ENCODE measurements at places on chromosomes 4 and X.
A peak's percentile ranks its signal among the peaks of the same experiment; 100 is the strongest.

DNA sequence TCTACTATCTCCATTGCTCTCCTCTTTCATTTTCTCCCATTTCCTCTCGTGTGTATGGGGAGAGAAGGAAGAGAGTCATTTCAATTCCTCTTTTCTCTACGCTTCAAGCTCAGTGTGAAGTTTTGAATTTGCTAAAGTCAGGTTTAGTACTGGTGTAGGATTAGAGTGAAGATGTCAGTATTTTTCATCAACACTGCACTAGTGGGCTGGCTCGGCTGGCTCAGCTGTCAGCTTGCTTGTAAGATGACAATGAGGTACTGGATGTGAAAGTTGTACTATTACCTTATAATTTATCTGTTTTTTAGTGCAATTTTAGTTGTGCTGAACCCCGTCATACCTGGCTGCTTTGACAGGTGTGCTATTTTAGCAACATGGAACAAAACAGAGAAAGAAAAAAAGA, 2.1 kb upstream of the SH2D1A start:
- no peak for DNase-seq

- no peak for DNase-seq
These were observed 19.9 kb downstream of the SORCS2 start for GRCh38 chr4:7212101-7212674.

- no peak for DNase-seq
These were observed 2024.1 kb upstream of the TENM3 start for GRCh38 chr4:180219080-180219479.

- DNase-seq = no peak
These were observed 133.6 kb downstream of the LUZP4 start for GRCh38 chrX:115423086-115423485.

DNA sequence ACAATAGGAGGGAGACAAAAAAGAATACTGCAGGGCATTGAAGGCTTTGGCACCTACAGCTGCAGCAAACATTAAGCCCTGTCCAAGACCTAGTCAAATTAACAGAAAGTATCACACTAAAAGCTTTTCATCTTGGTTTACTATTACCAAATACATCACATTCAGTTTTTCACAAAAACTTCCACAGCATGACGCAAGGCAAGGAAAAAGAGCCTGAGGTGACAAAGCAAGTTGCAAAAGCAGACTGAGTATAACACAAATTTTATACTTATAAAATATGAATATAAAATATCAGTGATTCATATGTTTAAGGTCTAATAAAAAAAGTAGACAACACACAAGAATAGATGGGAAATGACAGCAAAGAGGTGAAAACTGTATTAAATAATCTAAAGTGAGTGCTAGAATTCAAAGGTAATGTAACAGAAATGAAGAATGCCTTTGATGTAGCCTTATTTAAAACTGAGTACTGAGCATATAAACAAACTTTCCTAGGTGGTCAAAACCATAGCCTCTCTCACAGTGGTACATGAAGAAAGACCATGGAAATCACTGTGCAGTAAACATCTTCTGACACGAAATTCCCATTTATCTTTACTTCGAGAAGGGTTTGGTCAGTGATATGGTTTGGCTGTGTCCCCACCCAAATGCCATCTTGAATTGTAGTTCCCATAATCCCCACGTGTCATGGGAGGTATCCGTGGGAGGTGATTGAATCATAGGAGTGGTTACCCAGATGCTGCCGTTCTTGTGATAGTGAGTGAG, 27.7 kb upstream of the MAGEA11 start:
- no peak for DNase-seq

- DNase-seq = no peak
These were observed 112.6 kb upstream of the FAM9A start for GRCh38 chrX:8913655-8914409.

DNA sequence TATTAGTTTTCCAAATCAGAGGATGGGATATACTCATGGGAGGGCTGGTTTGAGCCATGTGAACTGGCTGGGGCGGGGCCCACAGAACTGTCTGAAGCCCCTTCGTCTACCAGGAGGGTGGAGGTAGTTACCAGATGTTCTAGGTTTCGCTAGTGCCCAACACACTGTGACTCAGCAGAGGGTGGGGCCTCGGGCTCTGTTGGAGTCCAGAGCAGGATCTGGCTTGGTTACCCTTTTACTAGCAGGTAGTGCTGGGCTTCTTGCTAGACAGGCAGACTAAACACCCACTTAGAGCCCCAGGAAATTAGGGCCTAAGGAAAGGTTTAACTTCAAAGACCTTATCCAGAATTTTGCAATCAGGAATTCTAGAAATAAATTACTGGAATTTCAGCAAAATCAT, 56.2 kb upstream of the CHRDL1 start:
- DNase-seq = no peak

GRCh38 chr4:124534131-124534530, 178.4 kb downstream of the ANKRD50 start:
- DNase-seq = no peak

- DNase-seq = no peak
These were observed 108.0 kb downstream of the ANAPC4 start for GRCh38 chr4:25485104-25485503.

GRCh38 chr4:41475402-41475801, 62.6 kb upstream of the LIMCH1 start:
- no peak for DNase-seq

- DNase-seq = no peak
These were observed 20.7 kb upstream of the SLC25A31 start for GRCh38 chr4:127709456-127709855.

DNA sequence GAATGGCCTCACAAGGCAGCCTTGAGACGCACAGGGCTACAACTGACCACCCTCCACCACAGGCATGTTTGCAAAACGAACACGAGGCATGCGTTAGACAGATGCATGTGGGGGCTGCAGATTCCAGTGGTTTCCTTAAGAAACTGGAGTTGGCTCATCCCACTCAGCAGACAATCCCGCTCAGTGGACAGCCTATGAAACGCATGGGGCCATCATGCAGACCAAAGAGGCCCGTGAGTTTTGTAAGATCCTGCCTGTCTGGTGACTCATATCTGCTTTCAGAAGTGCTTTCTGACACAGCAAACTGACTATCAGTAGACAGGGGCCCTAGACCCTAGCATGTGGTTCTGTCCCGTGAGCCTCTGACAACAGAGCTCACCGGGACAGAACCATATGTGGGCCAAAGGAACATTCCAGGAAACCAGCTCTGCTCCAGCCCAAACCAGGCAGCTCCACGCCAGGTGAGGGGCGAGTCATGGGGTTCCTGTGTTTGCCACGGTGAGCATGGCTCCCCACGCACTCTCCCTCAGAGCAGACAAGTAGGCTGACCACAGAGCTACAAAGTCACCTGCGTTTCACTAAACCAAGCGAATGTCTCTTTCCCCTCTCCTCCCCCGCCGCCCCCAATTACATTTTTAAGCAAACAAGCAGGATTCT, 74.4 kb downstream of the MTMR1 start:
- no peak for DNase-seq

DNA sequence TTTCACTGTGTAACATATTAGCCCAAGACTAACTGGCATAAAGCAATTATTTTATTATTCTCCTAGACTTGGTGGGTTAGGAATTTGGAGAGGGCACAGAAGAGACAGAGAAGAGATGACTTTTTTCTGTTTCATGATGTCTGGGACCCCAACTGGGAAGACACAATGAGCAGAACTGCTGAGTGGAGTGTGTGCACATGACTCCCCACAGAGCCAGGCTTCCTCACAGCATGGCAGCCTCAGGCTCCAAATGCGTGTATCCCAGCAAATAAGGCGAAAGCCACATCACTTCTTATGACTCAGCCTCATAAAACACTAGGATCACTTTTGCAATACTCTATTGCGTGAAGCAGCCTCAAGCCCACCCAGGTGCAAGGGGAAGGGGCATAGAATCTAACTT, 68.4 kb downstream of the MFAP3L start:
- DNase-seq = no peak

DNA sequence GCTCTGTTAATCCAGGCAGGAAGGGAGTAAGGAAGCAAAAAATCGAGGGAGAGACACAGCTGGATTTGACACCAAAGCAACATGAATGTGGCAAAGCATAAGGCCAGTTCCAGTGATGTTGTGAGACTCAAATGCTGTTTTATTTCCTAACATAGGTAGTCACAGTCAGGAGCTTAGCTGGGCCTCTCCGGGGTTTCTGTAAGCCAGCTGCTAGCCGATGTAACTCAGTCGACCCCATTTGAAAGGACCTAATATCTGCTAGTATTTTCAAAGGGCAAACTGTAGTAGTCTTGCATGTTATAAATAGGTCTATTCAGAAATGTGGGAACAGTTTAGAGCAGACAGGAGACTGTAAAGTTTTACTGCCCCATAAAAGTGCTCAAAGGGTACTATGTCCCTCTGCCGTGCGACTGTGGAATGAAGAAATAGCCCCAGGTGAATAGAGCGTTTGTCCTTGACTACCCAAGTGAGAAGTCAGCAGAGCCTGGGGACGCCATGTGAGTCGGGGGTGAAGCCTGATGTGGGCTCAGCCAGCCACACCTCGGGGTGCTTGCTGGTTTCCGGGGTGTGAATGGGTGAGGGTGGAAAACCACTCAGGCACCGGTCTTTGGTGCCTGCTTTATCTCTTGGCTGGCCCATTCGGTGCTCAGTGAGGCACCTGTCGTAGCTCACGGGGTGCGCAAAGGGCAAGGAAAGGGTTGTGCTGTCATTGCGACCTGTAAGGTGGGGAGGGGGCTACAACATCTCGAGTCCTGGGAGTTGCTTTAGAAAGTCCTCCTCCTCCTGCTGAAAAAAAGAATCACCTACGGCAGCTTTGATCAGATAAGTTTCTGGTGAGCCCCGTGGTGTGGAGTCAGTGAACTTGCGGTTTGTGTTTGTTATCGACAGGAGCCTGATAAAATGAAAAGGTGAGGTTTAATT, 745 bp downstream of the TRIM2 start:
- DNase-seq = no peak

GRCh38 chrX:46959101-46959500, 46.9 kb downstream of the JADE3 start:
- DNase-seq = no peak

GRCh38 chrX:17535229-17535628, 160.2 kb downstream of the NHS start:
- DNase-seq = peak; percentile 52

All from dermis microvascular lymphatic vessel endothelial cell (primary cell).